Naive thymus-derived CD8-positive, alpha-beta T cell (primary cell): ENCODE measurements at places on chromosomes 5 and 9. TPM values are rescaled to one million over a fixed set of nuclear protein-coding genes. Genes with fewer than 3 reads are reported as not detected.
A peak's percentile ranks its signal among the peaks of the same experiment; 100 is the strongest.

GRCh38 chr5:170523142-170523551, 19.3 kb downstream of the KCNIP1 start:
- no peak for DNase-seq

GRCh38 chr9:24765025-24765756, 219.5 kb upstream of the IZUMO3 start:
- DNase-seq = no peak

DNA sequence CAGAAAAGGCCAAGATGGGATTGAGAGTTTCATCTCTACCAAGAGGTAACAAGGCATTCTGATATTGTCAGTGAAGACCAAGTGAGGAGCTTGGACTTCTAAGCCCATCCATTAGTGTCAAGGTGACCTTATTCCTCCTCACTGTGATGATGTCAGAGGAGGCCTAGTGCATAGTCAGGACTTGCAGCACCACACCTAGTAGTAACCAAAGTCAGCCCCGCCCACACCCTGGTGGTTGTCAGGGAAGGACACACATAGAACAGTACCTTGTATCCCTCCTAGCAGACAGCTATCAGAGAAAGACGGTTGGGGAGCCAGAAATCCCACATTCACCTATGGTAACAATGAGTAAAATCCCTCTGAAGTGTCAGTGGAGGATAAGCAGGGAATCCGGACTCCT, 111.7 kb downstream of the AP3B1 start:
- no peak for DNase-seq

DNA sequence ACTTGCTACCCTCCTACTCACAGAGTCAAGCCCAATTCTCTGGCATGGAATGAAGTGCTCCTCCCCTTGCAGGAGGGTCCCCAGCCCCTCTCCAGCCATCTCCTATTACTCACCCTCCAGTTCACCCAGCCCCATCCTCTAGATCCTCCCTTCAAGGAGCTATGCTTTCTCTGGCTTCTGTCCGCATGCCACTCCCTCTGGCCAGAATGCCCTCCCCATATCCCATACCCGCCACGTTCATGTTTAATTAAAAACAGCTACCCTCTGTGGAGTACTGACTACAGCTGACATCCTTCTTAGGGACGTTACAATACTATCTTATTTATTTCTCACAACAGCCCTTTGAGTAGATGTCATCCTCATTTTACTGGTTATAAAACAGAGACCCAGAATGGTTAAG, 3.0 kb downstream of the F2R start:
- DNase-seq = no peak

GRCh38 chr5:20248118-20248517, 260.1 kb upstream of the CDH18 start:
- DNase-seq = no peak

- DNase-seq = no peak
These were observed 126.2 kb upstream of the VLDLR start for GRCh38 chr9:2495221-2496005.

- DNase-seq = no peak
These were observed 16.7 kb upstream of the IL13 start for GRCh38 chr5:132641241-132641723.

DNA sequence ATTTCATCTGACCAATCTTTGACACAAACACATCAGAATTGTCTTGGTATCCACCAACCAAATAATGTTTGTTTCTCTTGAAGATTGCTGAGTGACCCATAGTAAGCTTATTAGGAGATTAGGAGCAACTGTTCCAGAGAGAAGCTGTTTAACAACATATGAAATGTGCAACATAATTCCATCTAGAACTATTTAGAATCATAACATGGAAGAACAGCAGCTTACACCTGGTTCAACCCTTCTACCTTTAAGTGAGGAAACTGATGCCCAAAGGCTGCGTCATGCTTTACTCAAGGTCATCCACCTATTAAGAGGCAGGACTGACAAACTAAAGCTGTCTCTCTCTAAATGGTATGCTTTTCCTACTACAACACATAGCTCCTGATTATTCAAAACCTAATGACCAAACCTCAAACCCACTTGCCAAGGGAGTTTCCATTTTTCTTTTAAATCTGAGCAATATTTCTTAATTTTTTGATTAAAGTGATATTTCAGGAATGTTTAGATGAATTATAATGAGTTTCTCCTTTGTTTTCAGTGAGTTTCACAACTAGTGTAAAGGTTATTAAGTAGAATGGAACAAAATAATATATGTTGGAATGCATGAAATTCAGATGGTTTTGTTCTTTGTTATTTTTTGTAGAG, 545.9 kb downstream of the RAB3C start:
- DNase-seq = no peak

- no peak for DNase-seq
These were observed 102.0 kb downstream of the TRIM32 start for GRCh38 chr9:116789081-116789480.

DNA sequence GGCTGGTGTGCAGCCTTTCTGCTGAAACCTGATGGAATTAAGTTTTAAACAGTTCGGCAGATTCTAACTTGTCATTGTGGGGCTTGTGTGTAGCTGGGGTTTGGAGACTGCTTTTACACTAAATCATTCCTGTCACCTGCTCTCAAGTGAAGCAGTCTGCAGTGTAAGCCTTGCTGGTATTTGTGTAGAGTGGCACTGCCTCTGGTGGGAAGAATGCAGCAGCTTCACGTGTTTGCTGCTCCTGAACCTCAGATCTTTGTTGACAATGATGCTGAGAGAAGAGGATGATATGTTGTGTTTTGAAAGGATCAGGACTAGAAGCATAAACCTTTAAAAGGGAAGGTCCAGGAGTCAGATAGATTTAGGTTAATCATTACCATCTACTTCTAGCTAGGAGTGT, 88.1 kb downstream of the KDM4C start:
- no peak for DNase-seq

GRCh38 chr9:136577941-136578625, 32.2 kb upstream of the NOTCH1 start:
- DNase-seq = no peak

DNA sequence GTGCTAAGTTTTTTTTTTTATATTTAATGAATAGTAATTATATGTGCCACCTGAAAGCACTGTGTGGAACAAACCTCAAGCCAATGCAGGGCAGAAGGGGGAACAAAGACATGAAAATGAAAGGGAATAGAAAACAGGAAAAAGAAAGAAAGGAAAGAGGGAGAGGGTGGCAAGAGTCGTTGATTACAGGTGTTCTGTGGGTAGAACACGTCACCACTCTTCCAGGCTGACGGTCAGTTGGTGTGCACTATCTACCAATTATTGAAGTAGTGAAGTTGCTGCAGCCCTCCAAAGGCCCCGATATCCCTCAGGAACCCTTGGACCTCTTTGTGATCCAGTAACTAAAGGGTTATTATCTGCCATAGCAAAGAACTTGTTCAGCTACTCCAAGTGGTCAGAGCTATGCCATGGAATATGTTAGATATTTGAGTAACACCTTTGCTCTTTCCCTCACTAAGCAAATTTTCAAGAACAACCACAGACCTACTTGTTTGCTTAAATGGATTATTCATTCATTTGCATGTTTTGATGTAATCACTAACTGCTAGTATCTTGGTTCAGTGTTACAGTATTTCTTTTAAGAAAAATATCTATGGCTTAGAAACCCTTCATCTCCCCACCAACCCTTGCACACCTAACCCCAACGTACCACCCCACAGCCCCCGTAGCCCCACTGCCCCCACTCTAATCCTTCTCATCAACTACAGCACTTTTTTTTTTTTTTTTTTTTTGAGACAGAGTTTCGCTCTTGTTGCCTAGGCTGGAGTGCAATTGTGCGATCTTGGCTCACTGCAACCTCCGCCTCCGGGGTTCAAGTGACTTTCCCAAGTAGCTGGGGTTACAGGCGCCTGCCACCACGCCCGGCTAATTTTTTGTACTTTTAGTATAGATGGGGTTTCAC, 31.3 kb downstream of the FYB1 start:
- DNase-seq = peak; percentile 62

DNA sequence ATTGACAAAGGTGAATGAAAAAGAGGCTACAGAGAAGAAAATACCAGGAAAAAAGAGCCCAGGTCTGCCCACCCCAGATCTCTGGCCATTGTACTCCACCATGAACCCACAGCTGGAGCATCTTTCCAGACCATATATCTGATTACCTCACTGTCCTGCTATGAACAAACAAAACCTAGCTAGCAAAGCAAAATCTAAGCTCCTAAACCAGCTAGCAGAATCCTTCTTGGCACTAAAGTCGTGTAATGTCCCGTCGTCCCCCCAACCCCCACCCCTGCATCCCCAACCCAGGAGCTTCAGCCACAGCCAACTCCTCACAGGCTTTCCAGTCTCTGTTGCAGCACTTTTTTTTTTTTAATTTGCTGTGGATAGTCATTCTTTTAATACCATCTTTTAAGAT, 2.5 kb downstream of the C1QTNF3 start:
- DNase-seq = no peak

DNA sequence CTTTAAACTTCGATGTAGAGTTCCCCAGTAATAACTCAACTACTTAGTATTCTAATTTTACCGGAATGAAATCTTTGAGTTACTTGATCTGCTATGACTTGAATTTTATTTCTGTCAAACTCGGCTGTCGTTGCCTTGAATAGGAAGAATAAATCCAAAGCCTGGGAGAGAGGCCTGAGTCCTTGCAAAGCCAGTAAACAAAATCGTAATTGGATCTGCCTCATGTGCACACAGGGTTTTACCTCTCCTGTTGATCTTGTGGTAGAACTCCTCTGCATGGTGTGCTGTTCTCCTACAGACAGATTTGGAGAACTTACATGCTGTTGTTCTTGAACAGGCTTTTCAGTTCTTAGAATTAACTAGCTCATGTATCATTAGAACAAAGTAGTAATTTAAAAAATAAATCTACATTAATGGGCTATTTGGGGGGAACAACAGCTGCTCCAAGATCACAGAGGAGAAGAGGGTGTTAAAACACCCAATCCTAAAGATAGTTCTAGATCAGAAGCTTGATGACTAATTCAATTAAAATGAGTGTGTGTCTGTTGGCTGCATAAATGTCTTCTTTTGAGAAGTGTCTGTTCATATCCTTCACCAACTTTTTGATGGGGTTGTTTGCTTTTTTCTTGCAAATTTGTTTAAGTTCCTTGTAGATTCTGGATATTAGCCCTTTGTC, 28.9 kb downstream of the HSPB3 start:
- no peak for DNase-seq

GRCh38 chr5:22852807-22853660, at the start of gene CDH12:
TSS of gene CDH12 (minus strand) at chr5:22853344.
- no peak for DNase-seq

DNA sequence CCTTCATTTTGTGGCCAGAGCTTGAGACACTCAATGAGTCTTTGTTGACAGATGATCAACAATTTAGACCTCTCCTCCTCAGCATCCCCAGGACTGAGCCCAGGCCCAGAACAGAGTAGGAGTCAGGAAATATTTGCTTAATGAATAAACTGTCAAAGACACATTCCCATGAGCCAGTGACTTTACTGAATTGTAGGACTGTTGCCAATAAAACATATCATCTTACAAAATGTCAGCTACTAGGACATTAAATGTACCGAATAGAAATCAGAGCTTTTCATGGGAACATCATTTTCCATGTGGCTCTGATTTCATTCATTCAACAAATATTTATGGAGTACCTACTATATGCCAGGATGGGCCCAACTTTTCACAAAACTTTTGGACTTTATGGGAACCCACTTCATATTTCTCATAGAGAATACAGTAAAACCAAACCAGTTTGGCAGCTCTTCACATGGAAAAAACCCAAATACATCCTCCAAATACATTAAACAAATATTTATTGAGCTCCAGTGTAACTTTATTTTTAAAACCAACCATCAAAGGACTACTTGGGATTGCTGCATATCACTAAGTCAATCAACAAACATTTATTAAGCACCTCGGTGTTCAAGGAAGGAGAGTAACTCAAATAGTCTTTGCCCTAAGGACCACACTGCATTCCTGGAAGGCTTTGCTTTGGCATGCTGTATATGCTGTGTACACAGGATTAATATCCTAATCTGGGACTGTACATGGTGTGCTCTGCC, 11.4 kb downstream of the VDAC1 start:
- DNase-seq = no peak

- DNase-seq = no peak
These were observed 265.8 kb downstream of the ADGRV1 start for GRCh38 chr5:90824436-90824835.

- DNase-seq = no peak
These were observed 47.6 kb downstream of the AQP7 start for GRCh38 chr9:33354651-33355211.

GRCh38 chr5:155953335-155953734, 373.6 kb upstream of the SGCD start:
- DNase-seq = no peak

GRCh38 chr5:139849942-139850341, 54.3 kb downstream of the PSD2 start:
- DNase-seq = no peak

DNA sequence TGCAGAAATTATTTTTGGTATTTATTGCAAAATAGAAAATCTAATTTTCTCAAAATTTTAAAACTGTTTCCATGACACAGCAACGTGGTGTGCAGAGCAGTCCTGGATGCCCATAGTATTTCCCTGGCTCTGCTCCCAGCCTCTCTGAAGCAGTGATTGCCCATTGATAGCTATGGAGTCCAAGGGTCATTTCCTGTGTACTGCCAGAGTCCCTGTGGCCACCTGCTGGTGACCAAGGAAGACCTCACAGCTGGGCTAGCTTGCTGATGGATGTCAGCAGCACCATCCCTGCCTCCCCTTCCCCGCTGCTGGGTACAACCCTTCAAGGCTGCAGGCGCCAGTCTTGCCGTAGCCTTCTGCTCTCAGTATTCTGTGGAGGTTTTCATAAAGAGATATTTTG, 184.1 kb downstream of the DIRAS2 start:
- no peak for DNase-seq

- DNase-seq = no peak
These were observed 38.7 kb downstream of the APC start for GRCh38 chr5:112776301-112776856.

IL33 gene
- total RNA-seq = not detected

HAVCR2 gene
- total RNA-seq = 8.1 TPM

SOHLH1 gene
- total RNA-seq = not detected

AKNA gene
- total RNA-seq = 425 TPM

GPX8 gene
- total RNA-seq = not detected

LHX3 gene
- not detected for total RNA-seq

HAND1 gene
- total RNA-seq = not detected

STPG3 gene
- total RNA-seq = not detected

GABRB2 gene
- total RNA-seq = not detected

TAF11L10 gene
- total RNA-seq = not detected

FOXD4L3 gene
- 0.25 TPM for total RNA-seq

GRM6 gene
- total RNA-seq = not detected

ABITRAM gene
- total RNA-seq = 9.2 TPM
